Fibroblast of skin of right biceps (primary cell): ENCODE measurements at places on chromosomes 13 and 19.

DNA sequence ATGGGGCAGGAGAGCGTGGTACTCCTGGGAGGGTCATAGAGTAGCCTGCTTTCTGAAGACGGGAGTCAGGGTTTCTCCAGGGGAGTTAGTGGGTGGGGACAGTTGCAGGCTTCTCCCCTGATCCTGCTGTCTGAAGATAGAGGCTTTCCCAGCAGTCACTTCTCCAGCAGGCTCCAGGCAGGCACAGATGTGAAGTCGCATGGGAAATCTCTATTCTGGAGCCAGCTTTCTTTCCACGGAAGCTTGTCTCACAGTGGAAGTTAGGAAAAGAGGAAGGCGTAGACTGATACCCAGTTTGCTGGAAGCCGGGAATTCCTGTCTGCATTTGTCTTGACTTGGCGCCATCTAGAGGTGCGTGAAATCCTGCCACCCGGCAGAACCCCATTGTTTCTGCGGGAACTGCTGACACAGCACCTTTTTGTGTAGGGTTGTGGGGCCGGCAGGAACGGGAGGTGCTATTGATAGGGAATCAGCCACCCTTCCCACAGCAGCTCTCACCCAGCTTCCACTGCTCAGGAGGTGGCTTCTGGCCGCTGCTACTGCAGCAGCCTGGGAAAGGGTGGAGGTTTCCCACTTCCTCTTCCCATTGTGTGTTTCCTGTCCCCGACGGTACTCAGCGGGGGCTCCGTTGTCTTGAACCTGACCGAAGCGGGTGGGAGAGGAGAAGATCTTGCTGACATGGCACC lies 28.5 kb upstream of the NPAS1 start:
- peak; percentile 85 for DNase-seq

- no peak for DNase-seq
Observed at GRCh38 chr13:98444381-98444780, 132.5 kb downstream of the STK24 start.

DNA sequence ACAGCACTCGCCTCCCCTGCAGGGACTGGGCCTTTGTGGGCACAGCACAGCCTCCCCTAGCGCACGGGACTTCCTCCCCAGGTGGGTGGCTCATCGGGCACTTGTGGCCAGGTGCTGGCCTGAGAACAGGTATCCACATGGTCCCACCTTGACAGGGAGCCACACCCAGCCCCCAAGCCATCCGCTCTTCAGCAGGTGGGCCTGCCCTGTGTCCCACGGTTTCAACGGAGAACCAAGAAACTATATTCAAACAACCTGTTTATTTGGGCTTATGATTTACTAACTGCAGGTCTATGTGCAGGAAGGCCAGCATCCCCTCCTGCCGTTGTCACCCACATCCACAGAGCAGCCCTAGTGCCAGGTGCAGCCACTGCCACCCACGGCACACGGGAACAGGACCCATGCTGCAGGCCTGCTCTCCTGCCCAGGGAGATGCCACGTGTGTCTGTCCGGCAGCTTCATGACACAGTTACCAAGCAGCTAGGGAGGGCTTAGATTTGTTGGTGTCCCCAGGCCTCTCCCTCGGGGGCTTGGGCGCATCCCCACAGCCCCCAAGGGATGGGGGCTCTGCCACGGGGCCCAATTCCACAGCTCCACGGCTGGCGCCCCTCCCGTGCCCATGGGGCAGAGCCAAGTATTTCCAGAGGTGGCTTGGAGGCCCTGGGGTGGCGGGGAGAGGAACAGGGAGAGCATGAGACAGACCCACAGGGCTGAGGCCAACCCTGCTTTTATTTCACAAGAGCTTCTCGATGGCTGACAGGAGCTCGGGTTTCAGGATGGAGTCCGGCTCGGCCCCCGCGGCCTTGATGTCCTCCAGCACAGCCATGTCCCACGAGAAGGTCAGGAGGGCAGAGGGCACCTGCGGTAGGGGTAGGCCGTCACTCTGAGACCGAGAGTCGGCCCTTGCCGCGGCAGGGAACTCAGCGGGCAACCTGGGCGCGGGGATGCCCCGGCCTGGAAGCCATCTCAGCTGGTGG lies 12.5 kb downstream of the UBXN6 start:
- no peak for DNase-seq

DNA sequence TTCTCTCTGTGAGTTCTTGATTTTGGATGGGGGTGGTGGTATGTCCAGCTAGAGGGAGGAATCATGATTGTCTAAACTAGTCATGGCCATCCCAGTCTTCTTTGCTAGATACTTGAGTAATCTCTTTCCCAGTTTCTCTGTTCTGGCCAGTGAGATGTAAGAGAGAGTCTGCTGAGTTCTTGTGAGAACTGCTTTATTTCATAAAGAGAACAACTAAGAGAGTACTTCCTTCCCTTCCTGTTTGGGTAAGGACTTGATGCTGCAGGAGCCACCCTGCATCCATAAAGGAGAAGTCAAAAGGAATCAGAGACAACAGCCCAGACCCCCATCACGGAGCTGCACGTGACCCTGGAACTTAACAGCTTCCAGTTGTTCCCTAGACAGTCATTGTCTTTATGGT lies 3.0 kb upstream of the RASL11A start:
- no peak for DNase-seq
